NK-92 treated with Interleukin-12 subunit alpha and Interleukin-12 subunit beta, amount 100 ng/mL, for 24 hours (cell line): ENCODE measurements at places on chromosomes 1 and 21.

DNA sequence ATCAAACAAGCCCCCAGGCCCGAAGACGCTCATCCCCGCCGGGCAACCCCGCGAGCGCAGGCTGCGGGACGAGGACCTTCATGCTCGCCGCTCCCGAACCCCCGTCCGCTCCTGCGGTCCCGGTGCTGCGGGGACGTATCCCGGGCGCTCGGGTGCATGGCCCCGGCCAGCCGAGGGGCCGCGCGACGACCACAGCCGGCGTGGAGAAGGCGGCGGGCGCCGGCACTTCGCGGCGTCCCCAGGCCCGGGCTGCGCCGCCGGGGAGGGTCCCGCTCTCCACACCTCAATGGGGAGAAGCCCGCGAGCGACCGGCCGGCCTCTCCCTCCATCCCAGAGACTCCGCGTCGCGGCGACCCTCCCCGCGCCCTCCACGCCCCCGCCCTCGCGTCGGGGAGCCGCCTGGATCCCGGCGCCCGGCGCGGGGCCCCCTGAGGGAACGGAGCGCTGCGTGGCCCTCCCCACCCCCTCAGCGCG is 401 bp downstream of the ERRFI1 start:
- DNase-seq = no peak

- DNase-seq = peak; percentile 14
These were observed 200.4 kb downstream of the NRIP1 start for GRCh38 chr21:14864211-14865021.

- no peak for DNase-seq
These were observed 16.4 kb downstream of the CDCP2 start for GRCh38 chr1:54136269-54136896.

GRCh38 chr1:180603223-180603849 is 28.5 kb upstream of the XPR1 start:
- no peak for DNase-seq

- DNase-seq = no peak
These were observed 4.9 kb downstream of the DNTTIP2 start for GRCh38 chr1:93874025-93874651.

GRCh38 chr1:167909691-167910180 is 4.2 kb downstream of the ADCY10 start:
- no peak for DNase-seq

DNA sequence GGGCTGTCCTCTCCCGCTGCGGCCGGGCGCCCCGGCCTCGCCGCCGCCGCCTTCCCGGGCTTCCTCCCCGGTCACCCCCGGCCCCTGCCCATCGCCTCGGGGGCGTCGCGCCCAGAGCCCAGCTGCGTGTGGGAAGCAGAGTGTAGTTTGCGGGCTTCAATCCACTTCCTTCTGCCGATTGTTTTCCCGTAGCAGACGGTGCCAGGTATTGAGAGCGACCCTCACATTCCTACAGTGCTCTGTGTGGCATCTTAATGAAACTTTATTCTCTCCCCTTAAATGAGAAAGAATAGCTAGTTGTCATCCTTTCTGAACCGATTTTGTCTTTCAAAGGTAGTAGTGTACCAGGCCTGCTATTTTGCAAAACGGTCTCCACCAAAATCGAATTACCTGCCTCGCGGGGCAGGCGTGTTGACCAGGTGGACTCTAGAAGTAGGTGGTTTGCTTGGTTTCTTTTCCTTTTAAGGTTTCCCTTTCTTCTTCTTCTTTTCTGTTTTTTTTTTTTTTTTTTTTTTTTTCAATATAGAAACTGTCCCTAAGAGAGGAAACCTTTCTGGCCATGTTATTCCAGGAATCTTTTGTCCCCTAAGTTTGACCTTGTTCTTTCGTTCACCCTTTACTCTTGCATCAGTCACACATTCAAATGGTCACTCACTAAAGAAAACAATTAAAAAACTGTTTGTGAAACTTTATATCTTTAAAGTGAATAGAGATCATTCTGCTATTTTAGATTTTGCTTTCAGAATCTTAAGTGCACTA is 881 bp downstream of the USP25 start:
- DNase-seq = no peak

DNA sequence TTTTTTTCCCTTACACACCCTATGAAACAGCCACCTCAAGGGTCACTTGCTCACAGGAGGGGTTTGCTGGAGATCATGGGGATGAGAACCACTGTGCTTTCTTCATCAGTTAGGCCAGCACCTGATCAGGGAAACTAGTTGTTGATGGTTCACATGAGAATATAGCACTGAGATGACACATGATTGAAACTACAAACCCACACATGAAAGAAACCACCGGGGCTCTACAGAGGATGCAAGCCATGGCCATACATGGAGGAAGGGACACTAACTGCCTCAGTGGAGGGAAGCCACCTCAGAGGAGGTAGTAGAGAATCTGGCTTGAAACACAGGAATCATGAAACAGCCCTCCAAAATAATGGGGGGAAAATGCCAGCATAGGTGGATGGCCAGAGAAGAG is 63.2 kb downstream of the PRKAB2 start:
- DNase-seq = no peak

GRCh38 chr1:27152004-27152828 is 2.7 kb downstream of the SLC9A1 start:
- DNase-seq = no peak

DNA sequence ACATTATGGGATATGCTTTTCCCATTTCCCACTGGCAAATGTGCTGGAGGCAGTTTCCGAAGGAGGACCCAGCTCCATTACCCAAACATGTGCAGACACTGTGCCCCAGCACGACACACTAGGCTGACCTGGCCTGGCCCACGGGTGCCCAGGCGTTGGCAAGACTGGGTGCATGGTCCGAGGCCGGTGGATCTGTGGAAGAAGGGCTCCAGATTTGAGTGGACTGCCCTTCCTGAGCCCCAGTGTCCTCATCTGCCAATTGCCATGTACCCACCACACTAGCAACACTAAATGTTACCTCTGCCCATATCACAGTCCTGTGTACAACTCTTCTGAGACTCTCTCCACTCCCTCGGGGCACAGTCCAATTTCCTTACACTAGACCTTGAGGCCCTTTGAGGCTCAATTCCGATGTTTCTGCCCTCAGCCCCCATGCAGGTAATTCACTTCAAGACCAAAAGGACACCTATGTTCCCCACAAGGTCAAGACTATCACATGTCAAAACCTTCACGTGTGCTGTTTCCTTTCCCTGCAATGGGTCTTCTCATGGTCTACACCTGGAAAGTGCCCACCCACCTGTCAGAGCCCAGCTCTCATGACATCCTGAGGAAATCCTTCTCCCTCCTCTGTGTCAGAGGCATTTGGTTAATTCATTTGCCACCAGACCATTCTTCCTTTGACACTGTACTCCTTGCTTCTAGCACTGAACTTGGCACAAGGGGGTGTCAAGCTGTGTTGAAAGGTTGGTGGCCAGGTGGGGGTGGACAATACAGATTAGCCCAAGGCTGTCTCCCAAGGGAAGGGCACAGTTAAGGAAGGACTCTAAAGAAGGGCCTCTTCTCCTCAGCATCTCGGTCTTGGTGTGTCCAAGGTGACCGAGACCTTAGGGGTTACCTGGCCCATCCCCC is 124.9 kb downstream of the DMRTB1 start:
- no peak for DNase-seq
